Activated CD4-positive, alpha-beta T cell treated with anti-CD3 and anti-CD28 coated beads, Interleukin-2, amount 50 U/mL, for 4 hours (primary cell): ENCODE measurements at places on chromosomes 1 and 21.

GRCh38 chr1:156583821-156584622 lies 4.5 kb downstream of the TTC24 start:
- peak; percentile 73 for DNase-seq

GRCh38 chr1:23751050-23751814 lies 8.0 kb downstream of the ELOA start:
- DNase-seq, result no peak

DNA sequence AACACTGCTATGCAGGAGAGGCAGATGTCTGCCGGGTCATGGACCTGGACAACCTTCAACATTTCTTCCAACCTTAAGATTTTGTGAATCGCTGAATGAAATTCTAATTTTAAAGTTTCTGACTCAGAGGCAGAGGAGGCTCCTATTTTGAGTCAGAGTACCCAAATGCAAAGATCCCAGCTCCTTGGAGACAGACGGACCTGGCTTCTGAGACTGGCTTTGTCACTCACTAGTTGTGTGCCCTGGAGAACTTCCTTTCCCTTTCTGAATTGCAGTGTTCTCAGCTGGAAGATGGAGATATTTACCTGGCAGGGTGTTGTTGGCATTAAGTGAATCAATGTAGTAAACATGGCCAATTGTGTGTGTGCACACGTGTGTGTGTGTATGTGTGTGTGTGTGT lies 51.9 kb downstream of the IER5 start:
- DNase-seq, result no peak

DNA sequence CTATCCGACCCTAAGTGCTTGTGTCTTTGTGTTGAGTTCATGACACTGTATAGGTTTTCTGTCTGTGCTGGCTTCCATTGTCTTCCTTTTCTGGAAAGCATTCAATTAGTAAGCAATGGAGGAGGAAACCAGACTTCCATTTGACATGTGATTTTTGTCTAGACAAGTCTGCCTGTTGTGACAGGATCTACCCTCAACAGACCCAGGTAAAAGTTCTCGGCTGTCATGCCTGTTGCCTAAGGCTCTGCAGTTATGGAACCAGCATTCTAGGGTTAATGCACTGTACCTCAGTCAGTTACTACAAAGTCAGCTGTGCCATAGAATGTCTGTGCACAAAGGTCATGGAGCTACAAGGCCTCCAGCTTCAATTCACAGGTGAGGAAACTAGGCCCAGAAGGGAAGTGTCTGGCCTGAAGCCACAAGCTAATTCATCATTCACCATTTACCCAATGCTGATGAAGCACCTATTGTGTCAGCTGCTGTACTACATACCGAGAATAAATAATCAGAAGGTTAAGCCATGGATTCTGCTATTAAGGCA lies 72.3 kb downstream of the PLPP3 start:
- DNase-seq, result no peak

- no peak for DNase-seq
Observed at GRCh38 chr1:64363111-64363510, 106.8 kb upstream of the CACHD1 start.

DNA sequence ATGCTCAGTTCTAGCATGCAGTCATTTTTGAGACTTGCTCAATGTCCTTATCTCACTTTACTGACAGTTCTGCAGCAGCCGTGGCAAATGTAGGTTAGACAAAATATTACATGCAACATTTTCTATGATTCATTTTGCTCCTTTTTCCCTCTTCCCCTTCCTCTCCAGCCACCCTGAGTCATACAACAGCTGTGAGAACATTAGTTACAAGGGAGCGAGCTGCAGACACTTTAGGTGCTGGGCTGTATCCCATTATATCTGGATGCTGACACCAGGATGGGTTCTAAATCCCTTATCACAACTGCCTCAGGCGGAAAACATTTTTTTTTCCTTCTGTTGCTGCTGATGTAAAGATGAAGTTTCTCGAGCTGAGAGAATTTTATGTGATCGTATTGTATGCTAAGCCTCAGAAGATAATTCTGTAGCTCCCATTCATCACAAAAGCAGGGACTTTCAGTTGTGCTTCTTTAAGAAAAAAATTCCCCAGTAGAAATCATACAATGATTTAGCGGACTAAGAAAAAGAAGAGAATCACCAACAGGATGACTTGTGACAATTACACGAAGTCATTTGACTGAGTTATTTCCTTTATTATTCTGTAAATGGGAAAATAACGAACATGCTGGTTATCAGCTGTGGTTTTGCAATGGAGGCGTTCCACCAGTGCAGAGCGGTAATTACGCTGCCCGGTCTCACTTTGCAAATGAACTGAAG lies 345.0 kb downstream of the DISC1 start:
- no peak for DNase-seq

- DNase-seq, result no peak
Observed at GRCh38 chr1:214360525-214361164, 79.7 kb downstream of the SMYD2 start.

- DNase-seq, result no peak
Observed at GRCh38 chr1:164726235-164726634, 167.3 kb downstream of the PBX1 start.

DNA sequence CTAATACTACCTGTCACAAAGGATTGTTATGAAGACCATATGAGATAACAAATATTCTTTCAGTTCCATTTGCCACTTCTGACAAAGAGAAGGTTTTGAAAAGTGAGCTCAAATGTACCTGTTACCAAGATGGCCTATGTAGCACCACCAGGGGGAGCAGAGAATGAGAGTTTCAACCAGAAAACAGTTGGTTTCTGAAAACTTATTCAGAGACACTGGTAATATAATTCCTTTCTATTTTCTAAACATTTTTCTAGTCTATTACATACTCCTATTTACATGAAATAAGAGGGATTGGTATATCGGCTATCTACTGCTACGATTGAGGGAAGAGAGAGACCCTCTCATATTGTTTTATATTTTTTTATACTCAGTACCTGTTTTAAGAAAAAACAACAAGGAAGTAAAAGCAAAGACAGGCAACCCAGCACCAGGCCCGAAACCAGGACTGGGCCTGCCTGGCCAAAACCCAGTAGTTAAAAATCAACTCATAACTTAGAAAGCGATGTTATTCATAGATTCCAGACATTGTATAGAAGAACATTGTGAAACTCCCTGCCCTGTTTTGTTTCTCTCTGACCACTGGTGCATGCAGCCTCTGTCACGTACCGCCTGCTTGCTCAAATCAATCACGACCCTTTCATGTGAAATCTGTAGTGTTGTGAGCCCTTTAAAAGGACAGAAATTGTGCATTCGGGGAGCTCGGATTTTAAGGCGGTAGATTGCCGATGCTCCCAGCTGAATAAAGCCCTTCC lies 48.3 kb downstream of the IL23R start:
- DNase-seq, result peak; percentile 49

GRCh38 chr1:29907596-29907995 lies 671.3 kb downstream of the PTPRU start:
- DNase-seq, result no peak

DNA sequence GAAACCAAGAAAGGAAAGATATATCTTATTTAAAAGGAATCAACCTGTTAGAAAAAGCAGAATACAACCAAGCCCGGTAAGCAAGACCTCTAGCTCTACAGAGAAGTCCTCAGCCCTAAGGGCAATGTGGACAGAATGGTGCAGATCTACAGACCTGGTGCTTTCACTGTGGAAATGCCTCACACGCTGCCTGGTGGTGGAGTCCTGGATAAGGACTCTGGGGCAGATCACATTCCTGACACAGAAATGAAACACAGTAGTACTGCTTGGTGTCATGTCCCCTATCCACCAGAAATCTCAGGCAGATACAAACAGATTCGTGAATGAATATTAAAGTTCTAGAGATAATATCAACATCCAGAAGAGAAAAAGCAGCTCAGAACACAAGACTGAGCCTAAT lies 6.8 kb downstream of the CNN3 start:
- DNase-seq, result no peak

DNA sequence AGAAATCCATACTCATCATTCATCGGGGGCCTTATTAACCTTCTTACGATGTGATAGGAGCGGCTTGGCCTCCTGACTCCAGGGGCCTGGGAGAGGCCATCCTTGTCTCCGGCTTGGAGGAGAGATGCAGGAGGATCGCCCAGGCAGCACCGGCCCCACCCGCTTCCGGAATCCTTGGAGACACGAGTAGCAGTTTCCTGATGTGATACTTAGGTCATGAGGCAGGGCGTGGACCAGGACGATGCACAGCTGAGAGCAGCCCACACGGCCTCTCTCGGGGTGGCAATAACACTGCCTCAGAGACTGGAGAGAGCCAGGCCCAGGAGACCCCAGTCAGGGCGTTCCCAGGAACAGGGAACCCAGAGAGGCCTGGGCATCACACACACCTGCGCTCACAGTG lies 163.6 kb upstream of the ARHGEF16 start:
- DNase-seq, result no peak

DNA sequence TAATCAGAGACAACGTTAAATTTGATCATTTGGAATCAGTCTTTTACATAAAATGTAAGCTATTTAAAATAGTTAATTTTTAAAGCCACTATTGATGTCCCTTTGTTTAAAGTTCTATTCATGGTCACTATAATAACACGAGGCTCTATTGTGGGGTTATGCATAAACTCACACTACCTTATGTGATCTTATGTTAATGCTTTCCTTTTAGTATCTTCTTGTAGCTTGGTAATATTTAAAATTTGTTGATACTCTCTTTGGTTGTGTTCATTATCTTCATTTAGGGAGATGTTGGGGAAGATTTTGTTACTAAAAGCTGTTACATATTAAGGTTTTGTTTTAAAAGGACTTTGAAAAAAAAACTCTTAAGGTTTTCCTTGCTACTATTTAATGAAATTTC lies 1.2 kb downstream of the B3GALT2 start:
- no peak for DNase-seq

DNA sequence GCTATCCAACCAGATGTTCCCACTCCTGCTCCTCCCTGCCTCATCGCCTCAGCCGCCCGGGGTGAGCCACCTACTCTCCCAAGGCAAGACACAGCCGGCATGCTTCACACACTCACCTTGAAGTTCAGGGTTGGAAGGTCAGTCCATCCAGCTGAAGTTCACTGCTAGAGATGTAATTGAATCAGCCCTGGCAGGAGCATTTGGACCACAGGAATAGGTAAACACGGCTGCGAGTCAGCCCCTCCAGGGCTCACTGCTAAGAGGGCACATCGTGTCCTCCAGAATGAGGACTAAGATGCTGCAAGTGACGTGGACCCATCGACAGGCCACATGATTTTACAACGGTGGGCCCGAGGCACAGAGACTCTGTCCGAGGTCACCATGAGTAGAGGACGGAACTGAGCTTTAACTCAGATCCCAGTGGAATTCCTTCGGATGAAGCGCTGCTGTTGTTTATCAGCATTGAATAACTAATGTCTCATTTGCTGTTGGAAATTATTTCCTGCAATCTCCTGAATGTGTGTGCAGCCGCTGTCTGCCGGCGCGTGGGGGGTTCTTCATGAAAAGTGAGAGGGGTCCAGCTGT lies 41.9 kb downstream of the RSPH1 start:
- DNase-seq, result no peak

GRCh38 chr1:61253912-61254633 lies 171.7 kb downstream of the NFIA start:
- no peak for DNase-seq

GRCh38 chr1:85502625-85503083 lies 37.7 kb upstream of the DDAH1 start:
- DNase-seq, result no peak

GRCh38 chr1:64960731-64961130 lies 5.6 kb downstream of the JAK1 start:
- no peak for DNase-seq

- DNase-seq, result no peak
Observed at GRCh38 chr1:119910618-119911017, 14.3 kb upstream of the ADAM30 start.

GRCh38 chr1:59552007-59552406 lies 255.1 kb downstream of the FGGY start:
- no peak for DNase-seq

DNA sequence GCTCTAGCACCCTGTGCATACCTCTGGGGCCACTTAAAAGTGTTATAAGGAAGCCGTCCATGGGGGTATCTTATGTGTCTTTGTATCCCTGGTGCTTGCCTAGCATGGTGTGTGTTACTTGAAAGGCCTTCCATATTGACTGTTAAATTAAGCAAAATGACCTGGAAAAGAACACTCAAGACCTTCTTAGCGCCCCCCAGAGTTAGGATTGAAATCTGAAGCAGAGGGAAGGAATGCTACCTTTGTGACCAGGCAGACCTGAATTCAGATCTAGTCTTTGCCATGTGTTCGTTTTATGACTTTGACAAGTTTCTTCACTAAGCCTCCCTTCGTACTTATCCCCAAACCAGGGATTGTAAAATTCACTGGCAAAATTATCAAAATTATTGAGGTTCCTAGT lies 59.9 kb downstream of the SLC22A15 start:
- DNase-seq, result no peak

DNA sequence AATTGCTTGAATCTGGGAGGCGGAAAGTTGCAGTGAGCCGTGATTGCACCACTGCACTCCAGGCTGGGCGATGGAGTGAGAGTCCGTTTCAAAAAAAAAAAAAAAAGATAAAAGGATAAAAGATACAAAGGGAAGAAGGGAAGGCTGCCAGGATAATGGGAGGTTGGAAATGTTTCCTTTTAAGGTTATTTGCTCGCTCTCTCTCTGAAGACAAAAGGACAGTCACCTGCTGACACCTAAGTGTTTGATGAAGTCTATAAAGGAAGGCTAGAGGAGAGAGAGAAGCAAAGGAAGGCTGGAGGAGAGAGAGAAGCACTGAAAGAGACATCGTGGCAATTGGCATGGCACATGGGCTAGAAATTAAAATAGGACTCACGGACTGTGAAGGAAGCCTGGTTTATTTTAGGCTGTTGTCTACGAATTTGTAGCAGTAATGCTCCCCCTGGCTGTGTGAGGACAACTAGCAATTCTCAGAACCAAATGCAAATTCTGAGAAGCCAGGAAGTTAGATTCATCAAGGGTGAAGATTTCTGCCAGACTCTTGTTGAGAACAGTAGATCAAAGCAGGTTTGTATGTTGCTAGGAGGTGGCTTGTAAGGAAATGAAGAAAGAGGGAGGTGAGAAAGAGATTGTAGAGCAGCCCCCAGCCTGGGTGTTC lies 154.2 kb downstream of the ZP4 start:
- DNase-seq, result no peak

GRCh38 chr1:39282537-39283216 lies 78.2 kb downstream of the MACF1 start:
- DNase-seq, result no peak

- no peak for DNase-seq
Observed at GRCh38 chr1:178541829-178542553, 29.1 kb downstream of the TEX35 start.

DNA sequence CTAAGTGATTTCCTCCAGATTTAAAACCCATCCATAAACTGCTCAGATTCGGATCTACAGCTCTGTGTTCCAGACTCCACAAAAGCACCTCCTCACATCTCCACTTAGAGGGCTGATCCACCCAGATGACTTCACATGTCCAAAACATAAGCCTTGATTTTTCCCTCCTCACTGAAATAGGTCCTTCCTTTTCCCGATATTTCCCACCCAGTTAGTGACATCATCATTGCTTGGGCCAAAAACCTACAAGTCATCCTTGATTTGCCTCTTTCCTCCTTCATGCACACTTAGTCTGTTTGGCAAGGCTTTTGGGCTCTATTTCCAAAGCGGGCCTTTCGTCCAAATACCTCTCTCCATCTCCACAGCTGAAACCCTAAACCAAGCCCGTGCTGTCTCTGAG lies 32.3 kb downstream of the CCDC185 start:
- DNase-seq, result no peak
